ENCODE measurements at places on chromosomes 5 and 9.
A peak's percentile ranks its signal among the peaks of the same experiment; 100 is the strongest.

DNA sequence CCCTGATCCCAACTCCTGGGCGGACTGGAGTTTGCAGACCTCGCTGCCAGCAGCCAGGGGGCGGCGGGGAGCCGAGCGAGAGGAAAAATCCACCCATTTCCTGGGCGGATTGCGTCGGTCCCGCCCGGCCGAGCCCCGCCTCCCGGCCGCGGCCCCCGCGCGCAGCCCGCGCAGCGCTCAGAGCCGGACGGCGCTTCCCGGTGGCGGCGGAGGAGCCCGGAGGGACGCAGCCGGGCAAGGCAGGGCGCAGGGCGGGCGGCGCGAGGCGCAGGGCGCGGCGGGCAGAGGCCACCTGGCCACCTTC, at the start of gene OLFM1:
Gene OLFM1 (plus strand): TSS at position 180 of the 304 bp plus-strand sequence. CDS start 322 bp downstream, outside the sequence.
- peak; percentile 28 for DNase-seq

DNA sequence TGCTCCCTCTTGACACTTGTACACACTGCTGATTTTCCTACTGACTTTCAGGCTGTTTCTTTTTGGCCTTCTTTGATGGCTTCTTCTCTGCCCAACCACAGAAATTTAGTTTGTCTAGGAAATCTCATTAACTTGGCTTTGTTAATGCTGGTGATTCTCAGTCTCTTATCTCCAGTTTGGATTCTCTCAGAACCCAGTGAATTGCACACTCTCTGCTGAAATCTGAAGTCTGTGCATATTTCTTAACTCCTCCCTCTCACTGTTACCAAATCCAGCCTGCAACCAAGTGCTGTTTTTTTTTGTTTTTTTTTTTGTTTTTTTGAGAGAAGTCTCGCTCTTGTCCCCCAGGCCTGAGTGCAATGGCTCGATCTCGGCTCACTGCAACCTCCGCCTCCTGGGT, 117.2 kb downstream of the CDC42SE2 start:
- no peak for DNase-seq

DNA sequence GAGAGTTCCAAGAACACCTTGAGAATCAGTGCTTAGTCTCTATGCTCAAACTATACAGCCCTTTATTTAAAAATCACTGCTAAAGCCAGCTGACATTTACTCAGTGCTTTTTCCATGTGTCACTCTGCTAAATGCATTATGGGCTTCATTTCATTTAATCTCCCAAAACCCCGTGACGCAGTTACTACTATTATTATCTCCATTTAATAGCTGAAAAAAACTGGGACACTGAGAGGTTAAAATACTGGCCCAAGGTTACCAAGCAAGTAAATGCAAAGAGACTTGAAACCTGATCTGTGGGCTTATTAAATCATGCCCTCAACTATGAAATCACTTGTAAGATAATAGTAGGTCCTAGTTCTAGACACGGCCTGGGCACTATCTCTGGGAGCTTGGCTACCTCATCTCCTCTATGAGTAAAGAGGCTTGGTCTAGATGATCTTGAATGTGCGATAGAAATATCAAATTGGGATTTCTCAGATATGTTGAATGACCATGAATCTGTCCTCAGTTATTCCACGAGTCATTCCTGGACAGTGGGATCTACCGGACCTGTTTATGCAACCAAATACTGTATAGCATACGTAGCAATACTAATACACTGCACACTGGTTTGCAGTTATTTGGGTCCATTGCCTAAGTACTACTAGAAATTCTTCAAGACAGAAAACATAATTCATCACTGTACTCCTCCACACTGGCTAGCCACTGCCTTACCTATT, 32.3 kb downstream of the MARCHF11 start:
- no peak for DNase-seq

DNA sequence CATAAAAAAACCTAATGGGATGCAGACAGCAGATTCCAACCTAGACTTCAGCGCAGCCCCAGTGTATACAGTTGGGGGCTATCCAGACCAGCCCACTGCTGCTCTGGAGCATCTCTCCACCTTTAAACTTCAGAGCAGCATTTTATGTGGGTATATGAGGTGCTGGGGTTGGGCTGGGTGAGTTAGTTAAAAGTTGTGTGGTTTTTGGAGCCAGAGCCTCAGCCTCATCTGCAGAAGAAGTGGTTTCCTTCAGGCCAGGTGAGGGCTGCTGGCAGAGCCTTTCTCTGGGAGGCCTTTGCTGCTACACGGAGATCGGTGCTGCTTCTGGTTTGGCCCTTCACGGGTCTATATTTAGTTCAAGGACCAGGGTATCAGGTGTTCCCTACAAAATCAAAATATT, 228.3 kb downstream of the PDZD2 start:
- no peak for DNase-seq

DNA sequence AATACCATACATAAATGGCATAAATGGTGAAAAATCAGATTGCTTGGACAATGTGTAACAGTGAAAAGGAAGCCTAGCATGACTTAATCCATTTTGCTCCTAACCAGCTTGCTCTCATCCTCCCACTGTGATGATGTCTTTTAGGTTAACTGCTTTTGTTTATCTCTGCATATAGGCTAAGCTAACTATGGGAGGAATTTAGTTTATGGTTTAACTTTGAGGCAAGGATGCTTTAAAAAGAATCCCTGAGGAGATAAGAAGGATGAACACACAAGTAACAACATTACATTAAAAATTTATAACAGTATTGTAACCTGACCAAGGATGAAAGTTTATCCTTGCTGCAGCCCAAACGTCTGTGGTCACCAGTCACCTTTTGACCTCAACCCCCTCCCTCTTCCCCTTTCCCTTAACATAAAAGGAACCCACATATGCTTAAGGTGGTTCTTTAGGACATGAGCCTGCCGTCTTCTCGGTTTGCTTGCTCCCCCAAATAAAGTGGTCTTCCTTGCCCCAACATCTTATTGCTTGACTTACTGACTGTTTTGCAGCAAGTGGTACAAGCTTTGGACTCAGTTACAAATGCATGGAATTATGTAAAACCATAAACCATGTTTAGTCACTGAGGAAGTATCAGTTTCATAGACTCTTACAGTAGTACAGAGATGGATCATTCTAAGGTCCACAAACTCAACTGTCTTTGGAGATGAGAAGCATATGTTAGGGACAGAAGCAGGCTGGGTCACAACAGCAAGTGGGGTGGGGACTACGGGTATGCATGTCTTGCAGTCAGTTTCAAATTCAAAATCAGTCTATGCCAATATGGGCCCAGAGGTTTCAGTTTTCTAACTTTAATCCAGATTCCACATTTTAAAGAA, 31.3 kb downstream of the AGXT2 start:
- DNase-seq, result no peak

- DNase-seq, result peak; percentile 42
Observed at GRCh38 chr5:151023047-151023615, 2.7 kb downstream of the GPX3 start.

DNA sequence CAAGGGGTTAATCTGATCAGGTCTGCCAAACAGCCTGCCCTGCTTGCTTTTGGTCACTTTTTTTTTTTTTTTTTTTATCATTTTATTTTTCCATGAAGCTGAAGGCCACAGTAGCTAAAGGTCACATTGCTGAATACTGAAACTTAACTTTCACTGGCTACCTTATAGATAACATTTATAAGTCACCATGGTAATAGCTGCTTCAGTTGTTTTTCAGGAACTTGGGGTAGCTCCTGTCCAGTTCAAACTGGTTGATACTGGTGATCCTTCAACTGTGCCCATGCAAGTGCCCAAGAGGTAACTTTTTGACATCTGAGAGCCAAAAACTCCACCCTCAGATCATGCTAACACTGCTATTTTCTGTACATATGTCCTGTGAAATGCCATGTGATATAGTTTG, 68.3 kb upstream of the RGS7BP start:
- DNase-seq, result no peak

- DNase-seq, result no peak
Observed at GRCh38 chr5:71738662-71739361, 19.7 kb downstream of the CARTPT start.

DNA sequence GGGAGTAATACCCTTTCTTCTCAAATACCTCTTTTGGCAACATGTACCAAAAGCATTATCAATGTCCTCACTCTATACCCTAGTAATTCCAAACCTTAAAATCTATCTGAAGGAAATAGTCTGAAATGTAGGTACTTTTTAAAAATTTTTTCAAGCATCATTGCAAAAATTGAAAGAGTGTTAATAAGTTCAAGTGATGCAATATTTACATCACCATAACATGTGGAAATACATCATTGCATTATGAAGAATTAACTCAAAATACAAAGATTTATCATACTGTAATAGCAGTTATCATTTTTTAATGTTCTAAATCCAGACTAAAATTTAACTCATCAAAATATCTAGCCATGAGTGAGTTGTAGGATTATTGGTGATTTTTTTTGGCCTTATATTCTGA, 123.1 kb downstream of the DENND1A start:
- no peak for DNase-seq

- DNase-seq, result no peak
Observed at GRCh38 chr9:78295177-78295575, 1.7 kb upstream of the PSAT1 start.

DNA sequence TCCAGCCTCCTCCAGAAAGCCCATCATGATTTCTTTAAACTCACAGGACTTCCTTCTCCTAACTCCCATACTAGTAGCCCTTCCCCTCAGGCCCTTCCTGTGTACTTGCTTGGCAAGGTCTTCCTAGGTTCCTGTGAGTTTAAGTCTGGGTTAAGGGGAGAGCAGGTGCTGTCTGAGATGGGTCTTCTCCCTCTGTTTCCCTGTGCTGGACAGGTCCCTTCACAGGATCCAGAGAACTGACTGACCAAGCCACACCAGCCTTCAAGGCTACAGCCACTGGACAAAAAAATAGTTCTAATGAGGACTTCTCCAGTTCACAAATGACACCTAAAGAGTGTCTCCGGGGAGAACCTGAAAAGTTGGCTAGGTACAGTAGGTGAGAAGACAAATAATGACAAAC, 29.5 kb upstream of the MYORG start:
- DNase-seq, result no peak

DNA sequence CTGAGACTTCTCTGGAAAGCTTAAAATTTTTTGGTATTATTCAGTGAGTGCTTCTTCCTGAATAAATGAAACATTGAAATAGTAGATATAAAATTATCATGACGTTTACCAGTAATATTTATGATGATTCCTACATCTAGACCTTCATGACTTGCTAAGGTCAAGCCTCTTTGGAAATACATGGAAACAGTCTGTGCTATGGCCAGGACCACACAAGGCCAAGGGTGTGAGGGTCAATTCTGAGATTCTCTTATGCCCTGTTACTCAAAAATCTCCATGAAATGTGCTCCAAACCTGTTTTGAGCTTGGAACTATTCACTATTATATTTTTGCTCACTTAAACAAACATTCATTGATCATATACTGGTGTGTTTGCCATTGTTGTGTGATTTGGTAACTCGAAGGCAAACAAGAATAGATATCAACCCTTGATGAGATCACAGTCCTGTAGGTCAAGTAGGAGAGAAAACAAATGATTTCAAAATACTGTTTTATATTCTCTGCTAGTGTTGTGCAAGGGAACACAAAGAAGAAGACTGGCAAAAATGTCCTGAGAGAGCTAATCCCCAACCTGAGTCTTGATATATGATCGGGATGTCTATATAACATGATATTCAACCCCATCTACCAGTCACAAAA, 1254.9 kb upstream of the DMAC1 start:
- DNase-seq, result no peak

- DNase-seq, result no peak
Observed at GRCh38 chr5:38113456-38113855, 144.9 kb upstream of the EGFLAM start.

DNA sequence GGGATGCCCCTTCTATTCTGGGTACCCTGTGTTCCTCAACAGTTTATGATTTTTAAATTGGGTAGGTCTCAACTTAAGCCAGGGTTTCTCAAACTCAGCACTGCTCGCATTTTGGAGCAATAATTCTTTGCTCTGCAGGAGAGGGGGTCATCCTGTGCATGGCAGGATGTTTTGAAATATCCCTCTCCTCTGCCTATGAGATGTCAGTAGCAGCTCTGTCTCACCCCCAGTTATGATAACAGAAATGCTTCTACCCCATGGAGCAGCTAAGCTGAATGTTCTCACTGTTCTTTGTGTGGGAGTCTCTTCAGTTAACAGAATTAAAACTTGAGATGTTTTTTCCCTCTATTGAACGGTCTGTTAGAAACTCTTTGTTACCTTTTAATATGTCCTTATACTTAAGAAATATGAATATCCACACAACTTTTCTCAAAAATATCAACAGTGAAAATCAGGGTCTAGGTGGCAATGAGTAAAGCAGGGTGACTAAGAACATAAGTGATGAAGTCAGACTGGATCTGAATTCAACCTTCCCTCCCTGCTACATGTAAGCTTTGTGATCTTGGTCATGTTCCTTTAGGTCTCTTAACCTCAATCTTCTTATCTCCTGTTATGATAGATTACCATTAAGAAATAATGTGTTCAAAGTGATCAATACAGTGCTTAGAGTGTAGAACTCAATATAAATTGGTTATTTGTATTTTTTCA, 89.0 kb downstream of the CAMK4 start:
- DNase-seq, result no peak

DNA sequence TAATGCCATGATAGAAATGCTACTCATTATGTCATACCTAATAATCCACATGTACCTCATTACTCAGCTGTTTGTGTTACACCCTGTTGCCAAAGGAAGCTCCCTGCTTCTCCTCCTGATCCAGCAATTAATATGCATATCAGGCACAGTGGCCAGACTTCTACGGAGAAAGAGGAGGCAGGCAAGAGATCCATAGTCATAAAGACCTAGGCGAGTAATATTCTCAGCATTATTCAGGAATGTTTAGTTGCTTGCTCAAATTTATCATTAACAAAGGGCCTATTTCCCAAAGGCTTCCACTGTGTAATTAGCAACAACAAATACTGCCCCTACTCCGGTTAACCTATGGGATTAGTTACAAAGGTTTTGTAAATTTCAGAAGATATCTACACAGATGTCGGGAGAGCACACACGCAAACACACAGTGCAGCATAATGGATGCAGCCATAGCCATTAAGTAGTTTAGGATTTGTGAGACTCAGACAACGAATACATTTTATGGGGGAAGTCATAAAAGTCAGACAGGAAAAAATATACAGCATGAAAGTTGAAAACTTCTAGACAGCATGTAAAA, 192.6 kb downstream of the EFNA5 start:
- DNase-seq, result no peak

DNA sequence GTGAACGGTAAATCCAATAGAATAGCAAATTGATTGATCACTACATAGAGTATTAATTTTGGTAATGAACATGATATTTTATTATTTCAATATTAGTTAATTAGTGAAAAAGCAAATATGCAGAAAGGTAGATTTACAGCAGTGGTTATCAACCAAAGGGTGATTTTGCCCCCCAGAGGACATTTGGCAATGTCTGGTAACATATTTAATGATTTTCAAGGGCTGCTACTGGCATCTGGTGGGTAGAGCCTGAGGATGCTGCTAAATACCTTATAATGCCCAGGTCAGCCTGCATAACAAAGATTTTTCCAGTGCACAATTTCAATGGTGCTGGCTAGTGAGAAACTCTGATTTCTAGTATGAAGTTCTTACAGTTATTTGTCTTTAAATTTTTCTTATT, 1313.7 kb downstream of the PTPRD start:
- no peak for DNase-seq

- no peak for DNase-seq
Observed at GRCh38 chr5:171158581-171158980, 150.5 kb upstream of the TLX3 start.

- DNase-seq, result peak; percentile 77
Observed at GRCh38 chr9:99431103-99431502, 209.0 kb downstream of the SEC61B start.
